ENCODE measurements at places on chromosomes 6 and 20.
A peak's percentile ranks its signal among the peaks of the same experiment; 100 is the strongest.

- DNase-seq, result no peak
Observed at GRCh38 chr6:129593233-129593564, 116.8 kb downstream of the ARHGAP18 start.

DNA sequence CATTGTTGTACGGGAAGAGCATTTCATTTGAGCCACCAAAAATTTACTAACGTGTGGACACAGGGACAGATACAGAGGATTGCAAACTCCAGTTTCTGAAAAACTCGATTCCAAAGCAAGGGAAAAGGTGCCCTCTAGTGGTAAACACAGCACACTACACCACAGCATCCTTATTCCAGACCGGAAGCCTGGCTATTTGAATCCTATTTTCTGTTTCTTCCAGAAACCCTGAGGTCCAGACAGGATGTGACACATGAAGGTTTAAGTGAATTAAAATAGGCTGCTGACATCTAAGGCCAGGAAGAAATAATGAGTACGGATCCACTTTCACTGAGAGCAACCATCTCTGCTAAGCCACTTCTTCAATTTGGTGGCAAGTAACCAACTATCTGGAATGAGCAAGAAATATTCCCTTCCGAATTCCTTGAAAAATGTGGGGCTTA is 31.8 kb upstream of the GMPR start:
- DNase-seq, result peak; percentile 88

- DNase-seq, result no peak
Observed at GRCh38 chr6:12886961-12887775, 170.6 kb downstream of the PHACTR1 start.

DNA sequence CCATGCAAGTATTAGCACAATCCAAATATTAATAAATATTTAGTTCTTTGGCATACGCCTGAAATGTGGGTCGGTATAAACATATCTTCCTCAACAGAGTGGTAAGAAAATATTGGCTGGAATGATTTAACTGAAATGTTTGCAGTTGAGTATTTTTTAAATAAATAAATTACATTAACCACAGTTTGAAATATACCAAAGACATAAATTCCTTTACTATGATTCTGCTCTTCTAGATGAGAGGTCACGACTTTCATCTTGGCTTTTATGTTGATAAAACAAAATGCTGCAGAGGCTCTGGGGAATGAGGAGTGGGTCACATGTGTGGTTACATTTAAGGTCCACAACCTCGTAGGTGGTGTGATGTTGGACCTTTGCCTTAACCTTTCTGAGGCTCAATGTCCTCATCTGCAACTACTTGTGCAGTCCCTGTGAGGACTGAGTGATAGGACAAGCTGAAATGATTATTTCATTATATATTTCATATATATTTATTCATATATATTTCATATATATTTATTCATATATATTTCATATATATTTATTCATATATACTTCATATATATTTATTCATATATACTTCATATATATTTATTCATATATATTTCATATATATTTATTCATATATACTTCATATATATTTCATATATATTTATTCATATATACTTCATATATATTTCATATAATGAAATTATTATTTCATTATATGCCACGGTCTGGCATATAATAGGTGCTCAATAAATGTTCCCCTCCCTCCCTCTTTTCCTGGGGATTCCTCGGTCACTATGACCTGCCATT is 107.4 kb downstream of the SAMD5 start:
- peak; percentile 25 for DNase-seq

DNA sequence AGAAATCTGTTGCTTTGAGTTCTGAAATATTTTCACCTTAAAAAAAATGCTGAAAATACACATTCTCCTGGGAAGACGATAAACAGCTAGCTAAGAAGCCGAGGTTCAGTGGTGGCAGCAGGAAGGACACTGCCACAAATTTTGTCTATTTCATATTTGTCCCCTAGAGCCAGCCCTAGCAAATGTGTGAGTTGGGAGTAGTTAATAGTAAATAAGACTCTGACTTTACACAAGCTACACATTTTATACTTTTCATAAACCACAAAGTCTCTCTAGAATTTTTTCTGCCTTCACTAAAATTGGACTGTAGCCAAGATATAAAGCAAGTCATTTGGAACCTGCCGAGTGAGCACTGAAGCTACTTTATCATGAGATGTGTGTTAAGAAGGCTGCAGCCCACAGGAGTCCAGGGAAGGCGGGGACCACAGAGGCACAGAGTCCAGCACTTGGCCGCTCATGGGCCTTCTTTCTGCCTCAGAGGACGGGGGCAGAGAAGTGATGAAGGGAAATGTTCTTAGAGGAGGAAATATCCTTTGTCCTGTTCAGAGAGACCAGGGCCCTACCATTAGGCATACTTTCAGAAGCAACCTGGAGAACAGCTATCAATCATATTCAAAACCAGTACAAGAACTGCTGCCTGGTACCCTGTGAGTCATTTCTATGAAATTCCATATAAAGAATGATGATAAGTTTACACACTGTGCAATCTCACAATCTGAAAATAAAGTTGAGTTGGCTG is 241.7 kb upstream of the TAB2 start:
- peak; percentile 55 for DNase-seq

GRCh38 chr6:116036075-116036773 is 24.5 kb downstream of the FRK start:
- no peak for DNase-seq

GRCh38 chr6:76862936-76863335 is 600.4 kb downstream of the HTR1B start:
- peak; percentile 55 for DNase-seq

GRCh38 chr20:3778976-3779375 is 2.3 kb downstream of the SPEF1 start:
- DNase-seq, result no peak

DNA sequence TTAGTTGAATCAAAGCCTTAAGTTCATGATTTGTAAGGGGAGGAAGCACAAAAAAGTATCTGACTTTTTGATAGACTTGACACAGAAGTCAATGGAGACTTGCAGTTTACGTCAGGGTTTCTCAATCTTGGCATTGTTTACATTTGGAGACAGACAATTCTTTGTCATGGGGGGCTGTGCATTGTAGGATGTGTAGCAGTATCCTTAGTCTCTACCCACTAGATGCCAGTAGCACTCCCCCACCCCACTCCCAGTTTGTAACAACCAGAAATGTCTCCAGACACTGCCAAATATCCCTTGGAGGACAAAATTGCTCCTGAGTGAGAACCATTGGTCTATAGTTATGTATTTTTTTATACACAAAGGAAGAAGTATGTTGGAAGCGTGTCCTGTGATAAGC is 434.1 kb downstream of the RFPL4B start:
- peak; percentile 73 for DNase-seq

DNA sequence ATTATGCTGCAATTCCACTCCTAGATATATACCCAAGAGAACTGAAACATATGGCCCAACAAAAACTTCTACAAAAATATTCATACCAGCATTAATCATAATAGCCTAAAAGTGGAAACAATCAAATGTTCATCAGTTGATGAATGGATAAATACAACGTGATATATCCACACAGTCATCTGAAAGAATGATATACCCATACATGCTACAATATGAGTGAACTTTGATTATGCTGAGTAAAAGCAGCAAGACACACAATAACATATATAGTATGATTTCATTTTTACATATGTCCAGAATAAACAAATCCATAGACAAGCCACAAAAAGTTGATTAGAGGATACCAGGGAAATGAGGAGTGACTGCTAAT is 30.7 kb downstream of the CDK19 start:
- no peak for DNase-seq

- no peak for DNase-seq
Observed at GRCh38 chr20:32157611-32158010, 48.1 kb downstream of the TM9SF4 start.

- peak; percentile 82 for DNase-seq
Observed at GRCh38 chr6:163956571-163957407, 542.3 kb downstream of the QKI start.

DNA sequence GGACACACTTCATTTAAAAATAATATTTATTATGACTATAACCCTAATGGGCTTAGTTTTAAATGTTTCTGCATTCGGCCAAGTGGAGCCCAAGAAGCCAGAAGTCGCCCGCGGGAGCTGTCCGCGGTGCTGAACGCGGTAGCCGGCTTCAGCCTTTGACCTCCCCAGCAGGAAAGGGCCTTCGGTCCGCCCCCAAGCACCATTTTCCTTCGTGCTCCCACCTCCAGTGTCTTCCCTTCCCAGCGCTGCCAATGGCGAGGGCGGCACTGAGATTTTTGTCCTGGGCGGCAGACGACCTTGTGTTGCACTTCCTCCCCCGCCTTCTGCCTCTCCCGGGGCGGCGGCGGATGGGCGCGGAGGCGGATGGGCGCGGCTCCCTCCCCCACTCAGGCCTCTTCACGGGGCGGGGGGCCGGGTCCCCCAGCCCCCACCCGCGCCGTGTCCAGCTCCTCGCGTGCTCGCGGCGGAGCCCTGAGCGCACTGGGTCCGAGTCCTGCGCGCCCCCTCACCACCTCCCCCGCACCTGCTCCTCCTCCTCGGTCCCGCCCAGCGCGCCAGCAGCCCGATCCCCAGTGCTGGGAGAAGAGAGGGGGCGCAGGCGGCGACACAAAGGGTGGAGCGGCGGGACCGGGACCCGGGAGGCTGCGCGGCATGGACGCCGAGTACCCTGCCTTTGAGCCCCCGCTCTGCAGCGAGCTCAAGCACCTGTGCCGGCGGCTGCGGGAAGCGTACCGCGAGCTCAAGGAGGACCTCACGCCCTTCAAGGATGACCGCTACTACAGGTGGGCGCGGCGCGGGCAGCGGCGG is 23.6 kb upstream of the TMEM181 start:
- peak; percentile 68 for DNase-seq

DNA sequence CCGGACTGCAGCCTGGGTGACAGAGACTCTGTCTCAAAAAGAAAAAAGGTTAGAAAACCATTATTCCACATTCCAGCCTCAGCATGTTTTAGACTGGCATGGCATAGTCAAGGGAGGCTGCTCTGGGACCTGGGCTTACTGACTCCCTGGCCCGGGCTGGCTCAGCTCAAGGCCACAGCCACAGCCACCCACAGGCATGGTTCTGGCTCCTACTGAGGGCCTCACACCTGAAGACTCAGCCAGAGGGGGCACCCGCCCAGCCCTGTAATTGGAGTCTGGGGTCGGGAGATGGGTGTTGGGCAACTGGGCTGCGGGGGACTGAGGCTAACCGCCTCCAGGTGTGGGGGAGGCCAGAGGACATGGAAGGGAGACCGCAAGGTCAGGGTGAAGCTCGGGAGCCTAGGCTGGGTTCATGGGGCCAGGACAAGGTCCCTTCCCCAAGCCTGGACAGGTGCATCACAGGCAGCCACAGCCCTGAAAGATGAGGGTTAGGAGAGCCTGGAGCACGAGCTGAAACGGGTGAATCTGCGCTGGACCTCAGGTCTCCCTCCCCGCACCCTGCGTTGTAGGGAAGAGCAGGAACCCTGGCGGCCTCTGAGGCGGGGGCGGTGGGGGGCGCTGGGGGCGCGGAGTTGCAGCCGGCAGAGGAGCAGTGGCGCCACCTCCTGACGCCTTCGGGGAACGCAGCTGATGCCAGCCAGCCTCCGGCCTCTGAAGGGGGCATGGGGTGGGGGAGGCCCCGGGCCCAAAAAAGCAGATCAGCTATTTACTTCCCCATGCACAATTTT is 67.7 kb upstream of the SRSF6 start:
- DNase-seq, result no peak

DNA sequence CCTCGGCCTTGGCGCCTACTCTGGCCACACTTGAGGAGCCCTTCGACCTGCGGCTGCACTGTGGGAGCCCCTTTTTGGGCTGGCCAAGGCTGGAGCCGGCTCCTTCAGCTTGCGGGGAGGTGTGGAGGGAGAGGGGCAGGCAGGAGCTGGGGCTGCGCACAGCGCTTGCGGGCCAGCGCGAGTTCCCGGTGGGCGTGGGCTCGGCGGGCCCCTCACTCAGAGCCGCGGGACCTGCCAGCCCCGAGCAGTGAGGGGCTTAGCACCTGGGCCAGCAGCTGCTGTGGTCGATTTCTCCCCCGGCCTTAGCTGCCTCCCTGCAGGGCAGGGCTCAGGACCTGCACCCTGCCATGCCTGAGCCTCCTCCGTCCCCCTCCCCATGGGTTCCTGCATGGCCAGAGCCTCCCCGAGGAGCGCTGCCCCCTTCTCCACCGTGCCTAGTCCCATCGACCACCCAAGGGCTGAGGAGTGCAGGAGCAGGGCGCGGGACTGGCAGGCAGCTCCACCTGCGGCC is 136.8 kb downstream of the EPHA7 start:
- DNase-seq, result no peak

DNA sequence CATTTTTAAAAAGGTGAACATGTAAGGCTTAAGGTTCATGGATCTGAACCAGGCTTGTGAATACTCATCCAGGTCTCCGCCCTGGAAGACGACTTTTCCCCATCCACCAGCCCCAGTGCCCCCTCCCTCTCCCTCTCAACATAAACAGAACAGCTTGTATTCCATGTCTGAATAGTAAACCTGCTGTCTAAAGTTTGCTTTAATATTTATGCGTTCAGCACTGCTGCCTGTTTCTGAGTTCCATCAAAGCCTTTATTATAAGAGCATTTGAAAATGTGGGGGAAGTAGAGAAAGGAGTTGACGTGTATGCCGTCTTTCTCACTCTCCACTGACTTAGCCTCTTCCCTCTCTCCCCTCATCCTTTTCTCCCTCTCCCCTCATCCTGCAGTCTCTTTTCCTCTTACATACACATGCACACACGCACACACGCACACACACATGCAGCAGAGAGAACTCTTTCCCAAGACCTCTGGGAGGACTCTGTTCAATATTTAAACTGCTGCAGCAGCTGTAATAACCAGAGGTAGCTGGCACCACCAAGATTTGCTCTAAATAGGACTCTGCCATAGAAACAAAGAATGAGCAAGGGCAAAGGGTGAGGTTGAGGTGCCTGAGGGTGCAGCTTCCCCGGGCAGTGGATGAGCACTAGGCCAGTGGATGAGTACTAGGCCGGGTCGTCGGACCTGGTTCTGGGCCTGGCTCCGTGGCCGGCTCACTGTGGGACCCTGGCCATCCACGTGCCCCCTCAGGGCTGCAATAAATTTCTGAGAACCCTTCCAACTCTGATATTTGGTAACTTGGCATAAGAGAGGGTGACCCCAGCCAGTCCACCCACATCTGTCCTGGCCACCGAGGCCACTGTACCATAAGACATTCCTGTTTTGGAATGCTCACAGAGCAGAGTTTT is 35.4 kb upstream of the VSTM2L start:
- DNase-seq, result no peak

- peak; percentile 29 for DNase-seq
Observed at GRCh38 chr6:52162940-52163908, 23.0 kb upstream of the IL17A start.

- no peak for DNase-seq
Observed at GRCh38 chr6:143155681-143156080, 95.0 kb downstream of the AIG1 start.
